Activated gamma-delta T cell treated with Interleukin-2 at 50 U/mL for 16 hours (primary cell): ENCODE measurements at places on chromosomes 2 and 18.

- no peak for DNase-seq
Observed at GRCh38 chr2:20065885-20066602, 14.6 kb upstream of the LAPTM4A start.

DNA sequence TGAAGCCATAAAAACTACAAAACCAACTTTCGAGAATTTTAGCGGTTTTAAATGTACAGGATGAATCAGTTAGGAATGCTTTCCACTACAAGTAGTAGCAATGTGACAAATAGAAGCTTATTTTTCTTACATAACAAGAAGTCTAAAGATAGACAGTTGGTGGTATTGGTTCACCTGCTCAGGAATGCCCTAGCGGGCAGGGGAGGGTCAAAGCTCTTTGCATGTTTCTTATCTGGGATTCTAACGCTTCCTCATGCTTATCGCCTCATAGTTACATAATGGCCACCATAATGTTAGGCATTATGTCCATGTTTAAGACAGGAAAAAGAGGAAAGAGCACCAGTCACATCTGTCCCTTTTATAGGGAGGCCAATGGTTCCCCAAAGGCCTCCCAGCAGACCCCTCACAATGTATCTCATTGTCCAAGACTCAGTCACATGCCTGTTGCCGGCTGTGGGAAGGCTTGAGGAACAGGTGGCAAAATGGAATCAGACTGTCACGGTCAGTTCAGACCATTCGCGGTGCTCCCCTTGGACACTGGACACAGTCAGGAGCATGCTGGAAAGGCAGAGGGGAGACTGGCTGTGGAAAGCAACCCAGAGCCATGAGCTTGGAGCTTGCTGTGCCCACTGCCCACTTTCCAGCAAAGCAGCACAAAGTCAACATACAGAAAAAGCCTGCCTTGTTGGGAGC, 69.4 kb upstream of the ODC1 start:
- DNase-seq, result no peak

GRCh38 chr2:165434865-165435496, 34.5 kb upstream of the CSRNP3 start:
- DNase-seq, result no peak

GRCh38 chr2:187143537-187143936, 294.6 kb upstream of the ZSWIM2 start:
- no peak for DNase-seq
